Stimulated activated naive CD4-positive, alpha-beta T cell treated with Interleukin-2 at 50 U/mL for 16 hours (primary cell): ENCODE measurements at places on chromosomes 12 and 14.

DNA sequence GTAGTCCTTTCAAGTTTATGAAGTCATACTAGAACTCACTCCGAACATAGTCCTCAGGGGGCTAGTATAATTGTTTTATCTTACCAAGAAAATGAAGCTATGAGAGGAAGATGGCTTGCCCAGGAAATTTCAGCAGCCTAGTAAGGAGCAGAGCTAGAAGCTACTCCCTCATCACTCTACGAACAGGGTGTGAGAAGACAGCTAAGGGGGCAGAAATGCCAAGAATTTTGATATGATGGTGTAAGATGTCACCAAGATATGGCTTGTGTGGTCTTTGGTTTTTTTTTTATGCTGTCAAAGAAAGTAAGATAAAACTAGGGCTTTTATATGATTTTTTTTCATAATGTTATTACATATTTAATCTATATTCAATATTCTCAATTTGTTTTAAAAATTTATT, 47.6 kb downstream of the PRICKLE1 start:
- no peak for DNase-seq

DNA sequence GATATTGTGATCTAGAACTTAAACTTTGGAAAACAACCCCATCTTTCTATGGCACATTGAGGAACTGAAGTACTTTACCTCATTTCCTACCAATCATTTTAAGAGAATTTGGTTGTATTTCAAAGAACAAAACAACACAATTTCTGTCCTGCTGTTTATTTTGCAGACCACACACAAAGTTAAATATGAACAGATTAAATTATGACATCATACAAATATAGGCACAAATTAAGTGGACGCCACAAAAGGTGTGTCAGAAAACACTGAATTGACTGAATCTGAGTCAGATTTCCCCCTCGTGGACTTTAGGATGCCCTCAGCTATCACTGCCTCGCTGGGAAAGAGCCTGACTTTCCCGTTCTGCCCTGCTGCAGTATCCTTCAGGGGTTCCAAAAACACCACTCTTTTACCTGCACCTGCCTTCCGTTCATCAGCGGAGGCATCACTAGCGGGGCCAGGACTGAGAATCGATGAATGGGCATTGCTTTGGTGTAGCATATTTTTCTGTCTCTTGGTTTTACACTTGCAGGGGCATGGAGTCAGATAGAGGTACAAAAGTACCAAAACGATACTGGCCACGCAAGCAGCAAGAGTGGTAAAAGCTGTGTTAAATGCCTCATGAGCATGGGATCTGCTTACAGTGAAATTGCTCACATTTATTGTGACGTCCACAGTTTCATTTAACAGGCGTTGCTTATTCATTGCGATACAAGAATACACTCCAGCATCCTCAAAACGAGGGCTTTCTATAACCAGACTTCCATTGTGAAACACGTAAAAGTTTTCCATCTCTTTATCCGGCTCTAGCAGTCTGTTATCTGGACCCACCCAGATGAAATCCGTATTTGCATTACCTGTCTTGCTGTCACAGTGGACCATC, 2.0 kb upstream of the PCED1B start:
- no peak for DNase-seq

- DNase-seq = no peak
Measured at GRCh38 chr12:57604992-57605810, 577 bp downstream of the DTX3 start.

DNA sequence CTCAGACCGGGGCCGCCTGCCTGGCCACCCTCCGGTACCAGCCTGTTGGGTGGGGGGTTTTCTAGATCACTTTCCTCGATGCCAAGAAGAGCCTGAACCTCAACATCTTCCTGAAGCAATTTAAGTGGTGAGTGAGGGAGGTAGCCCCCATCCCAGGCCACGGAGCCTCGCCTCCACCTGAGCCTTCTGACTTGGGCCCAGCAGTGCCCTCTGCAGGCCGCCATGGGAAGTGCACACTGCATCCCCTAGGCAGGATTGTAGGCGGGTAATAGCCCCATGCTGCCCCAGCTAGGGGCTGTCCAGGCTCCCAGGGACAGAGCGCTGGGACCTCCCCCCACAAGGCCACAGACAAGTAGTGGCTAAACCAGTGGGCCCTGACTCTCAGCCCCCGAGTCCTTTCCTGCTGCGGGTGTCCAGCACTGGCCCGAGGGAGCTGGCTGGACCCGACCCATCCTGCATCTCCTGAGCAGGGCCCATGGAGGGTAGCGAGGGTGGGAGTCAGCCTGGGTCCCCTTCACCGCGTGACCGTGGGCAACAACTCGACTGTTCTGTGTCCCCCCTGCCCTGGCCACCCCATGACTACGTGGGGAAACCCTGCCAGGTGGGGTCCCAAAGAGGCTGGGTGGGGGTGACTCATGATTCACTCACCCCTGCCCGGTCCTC, 15.3 kb upstream of the ADSS1 start:
- peak; percentile 50 for DNase-seq

DNA sequence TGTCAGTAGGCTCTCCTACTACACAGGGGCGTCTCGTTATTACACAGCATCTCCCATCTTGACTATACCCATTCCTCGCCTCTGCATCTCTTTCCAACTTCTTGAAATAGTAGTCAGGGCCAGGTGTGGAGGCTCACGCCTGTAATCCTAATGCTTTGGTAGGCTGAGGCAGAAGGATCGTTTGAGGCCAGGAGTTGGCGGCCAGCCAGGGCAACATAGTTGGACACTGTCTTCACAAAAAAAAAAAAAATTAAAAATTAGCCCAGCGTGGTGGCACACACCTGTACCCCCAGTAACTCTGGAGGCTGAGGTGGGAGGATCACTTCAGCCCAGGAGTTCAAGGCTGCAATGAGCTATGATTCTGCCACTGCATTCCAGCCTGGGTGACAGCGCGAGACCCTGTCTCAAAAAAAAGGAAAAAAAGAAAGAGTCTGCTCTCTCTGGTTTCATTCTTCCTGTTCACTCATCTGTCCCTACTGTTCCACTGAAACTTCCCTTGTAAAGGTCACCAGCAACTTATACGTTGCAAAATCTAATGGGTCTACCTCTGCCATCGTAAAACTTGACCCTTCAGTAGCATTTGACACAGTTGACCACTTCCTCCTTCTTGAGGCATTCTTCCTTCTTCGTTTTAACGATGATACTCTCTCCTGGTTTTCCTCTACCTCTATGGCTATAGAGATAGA, 41.0 kb upstream of the PTGR2 start:
- DNase-seq = no peak

DNA sequence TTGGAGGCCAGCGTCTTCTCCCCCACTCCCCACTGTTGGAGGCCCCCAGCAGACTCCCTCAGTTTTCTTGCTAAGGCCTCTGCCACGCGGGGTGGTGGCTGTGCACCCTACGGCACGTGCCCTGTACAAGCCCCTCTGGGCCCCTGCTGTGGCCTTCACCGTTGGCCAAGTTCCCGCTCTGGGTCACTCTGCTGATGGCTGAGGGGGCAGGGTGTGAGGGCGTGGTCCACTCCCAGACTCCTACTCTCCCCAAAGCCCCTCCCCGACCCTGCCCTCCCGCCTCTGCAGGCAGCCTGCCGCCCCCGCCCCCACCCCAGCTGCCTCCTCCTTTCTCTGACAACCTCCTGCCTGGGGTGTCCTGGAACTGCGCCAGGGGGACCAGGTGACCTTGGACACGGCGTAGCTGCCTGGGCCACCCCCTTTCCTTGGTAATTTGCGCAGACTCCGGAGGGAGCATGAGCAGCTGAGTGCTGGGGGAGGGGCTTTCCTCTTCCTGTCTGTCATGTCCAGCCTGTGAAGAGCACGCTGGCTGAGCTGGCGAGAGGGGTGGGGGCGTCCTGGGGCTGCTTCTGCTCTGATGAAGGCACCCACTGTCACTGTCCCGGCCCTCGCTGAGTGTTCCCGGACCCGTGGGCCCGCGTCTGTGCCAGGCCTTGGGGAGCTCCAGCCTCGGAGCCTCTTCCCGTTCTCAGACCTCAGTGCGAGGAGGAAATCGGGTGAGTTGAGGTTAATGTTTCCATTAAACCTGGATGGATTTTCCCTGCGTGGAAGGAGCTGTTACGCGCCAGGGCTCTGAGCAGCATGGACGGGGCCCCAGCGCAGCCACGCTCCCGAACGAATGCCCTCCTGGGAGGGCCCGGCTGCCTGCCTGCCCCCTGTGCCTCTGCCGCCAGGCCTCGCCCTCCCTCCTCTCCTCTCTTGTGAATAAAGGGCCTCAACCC, 85.0 kb downstream of the KIF26A start:
- no peak for DNase-seq

DNA sequence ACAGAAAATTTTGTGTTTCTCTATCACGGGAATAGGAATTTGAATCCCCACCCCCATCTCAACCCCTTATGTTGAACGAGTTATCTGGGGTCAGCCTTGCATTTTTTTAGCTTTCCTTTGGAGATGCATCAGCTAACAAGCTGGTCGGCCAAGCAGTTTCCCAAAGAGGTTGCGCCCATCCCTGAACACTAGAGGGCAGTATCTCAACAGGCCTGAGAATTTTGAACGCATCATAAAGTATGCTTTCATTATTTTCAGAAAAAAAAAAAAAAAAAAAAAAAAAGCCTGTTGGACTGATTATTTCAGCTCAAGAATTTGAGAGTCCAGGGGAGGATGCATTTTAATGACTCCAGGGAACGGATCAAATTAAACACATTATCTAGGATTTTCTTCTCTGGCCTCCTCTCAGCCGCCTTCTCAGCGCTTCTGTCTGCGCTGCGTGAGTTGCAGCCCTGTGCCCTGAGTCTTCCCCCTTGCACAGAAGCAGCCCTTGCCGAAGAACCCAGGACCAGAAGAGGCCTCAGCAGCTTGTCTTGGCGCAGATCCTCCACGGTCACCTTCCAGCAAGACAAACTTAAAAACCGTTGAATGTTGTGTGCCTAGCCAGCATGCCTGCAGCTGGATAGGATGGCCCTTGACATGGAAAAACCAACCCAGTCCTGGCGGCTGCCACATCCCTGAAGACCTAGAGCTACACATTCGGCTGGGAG, 76.6 kb upstream of the GZMB start:
- peak; percentile 32 for DNase-seq

- DNase-seq = no peak
Measured at GRCh38 chr12:75455839-75456238, 24.7 kb upstream of the GLIPR1 start.

DNA sequence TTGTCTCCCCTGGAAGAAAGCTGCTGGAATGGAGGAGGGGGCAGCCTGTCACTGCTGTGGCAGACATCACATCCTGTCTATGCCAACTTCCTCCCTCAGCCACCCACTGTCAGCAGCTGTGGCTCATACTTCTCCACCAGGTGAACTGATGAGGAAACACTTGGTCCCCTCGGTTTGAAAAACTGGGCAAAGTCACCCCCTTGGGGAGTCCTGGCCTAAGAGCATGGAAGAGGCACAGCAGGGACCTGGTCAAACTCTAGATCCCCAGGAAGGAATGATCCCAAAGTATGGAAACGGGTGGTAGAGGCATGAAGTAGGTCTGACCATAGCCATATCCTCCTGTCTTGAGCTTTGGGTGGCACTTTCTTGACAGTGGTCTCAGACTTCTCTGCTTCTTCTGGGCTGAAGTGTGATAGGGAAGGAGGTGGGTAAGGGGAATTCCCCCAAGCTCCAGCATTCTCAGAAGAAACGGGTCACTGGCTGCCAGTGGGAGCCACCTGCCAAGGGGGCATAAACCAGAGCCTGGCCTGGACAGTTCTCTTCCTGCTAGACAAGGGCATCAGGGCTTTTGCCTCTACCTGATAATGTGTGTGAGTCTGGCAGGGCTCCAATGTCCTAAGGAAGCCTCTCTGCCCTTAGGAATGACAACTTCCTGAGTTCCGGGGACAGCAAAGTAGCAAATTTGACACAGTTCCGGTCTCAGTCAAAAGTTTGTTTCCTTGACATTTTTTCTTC, 36.0 kb downstream of the FMNL3 start:
- peak; percentile 26 for DNase-seq

DNA sequence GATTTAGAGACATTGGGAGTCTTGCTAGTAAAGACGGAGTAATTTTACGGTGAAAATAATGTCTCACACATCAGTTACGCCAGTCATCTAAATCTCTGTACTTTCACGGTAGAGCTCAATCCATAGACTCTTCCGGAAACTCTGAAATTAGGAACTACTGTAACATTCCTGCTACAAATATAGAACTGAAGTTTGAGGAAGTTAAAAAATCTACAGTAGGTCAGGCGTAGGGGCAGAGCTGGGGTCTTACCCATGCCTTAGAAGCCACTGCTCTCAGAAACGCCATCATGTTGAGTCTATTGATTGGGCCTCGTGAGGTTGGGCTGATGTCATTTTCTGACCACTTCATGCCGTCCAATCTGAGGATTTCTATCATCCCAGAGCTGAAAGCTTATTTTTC, 1029.8 kb upstream of the TMEM132C start:
- DNase-seq = no peak

GRCh38 chr12:65324551-65324950, 46.1 kb downstream of the MSRB3 start:
- DNase-seq = no peak

- DNase-seq = no peak
Measured at GRCh38 chr14:89641495-89642175, 224.6 kb upstream of the FOXN3 start.

DNA sequence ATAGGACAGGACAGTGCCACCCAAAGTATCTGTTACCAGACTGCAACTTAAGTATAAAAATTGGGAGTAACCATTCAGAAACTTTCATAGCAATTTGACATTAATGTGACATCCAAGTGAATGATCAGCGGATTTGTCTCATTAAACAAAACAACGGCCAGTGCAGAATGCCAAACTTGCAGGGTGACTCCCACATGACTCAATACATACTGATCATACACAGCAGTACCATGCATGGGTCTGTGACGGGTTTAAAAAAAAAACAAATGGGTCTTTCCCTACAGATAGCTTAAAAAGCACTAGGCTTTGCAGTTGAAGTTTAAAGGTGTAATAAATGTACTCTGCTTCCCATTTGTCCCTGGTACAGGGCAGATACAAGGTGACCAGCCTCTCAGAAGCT, 116.6 kb downstream of the SLC35F4 start:
- no peak for DNase-seq
